ENCODE measurements at places on chromosomes 12 and 14.

DNA sequence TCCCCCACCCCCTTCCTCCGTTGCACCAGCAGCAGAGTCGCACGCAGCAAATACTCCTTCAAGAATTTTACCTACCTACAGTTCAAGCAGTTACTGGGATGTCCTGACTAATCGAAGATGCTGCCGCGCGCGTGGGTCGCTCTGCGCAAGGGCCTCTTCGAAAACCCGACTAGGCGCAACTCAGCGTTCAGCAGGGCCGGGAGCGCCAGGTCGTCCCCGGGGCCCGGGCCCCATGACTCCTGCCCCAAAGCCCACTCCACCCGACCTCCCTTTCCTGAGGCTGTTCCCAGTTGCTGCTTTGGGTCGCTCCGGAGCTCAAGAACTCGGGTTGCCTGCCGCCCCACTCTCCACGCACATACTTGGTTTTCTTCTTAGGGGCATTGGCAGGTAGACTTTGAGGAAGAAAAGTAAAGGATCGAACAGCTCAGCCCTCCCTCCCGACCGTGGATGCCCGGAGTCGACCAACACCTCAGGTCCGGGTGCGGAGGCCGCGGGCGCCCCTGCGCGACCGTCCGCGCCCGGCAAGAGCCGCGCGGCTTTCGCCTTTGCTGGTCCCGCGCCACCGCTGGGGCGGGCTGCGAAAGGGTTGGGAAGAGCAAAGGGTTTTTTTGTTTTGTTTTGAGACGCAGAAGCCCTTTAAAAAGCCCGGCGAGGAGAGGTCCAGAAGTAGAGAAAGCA is 1.9 kb downstream of the BMP4 start:
- DNase-seq: no peak

GRCh38 chr12:92971859-92972524 is 42.9 kb upstream of the EEA1 start:
- no peak for DNase-seq

GRCh38 chr14:86404989-86405649 is 875.2 kb downstream of the FLRT2 start:
- no peak for DNase-seq

DNA sequence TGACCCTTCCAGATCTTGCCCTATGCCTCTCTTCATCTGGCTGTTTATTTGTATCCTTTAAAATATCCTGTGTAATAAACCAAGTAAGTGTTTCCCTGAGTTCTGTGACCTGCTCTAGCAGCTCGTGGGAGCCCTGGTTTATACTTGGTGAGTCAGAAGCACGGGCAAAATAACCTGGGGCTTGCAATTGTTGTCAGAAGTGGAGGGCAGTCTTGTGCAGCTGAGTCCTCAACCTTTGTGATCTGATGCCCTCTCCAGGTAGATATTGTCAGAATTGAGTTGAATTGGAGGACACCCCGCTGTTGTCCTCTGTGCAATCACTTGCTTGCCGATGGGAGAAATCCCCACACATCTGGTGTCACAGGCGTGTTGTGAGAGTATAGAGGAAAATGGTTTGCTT is 62.5 kb upstream of the PRICKLE1 start:
- DNase-seq: no peak

- no peak for DNase-seq
Measured at GRCh38 chr12:101619026-101619786, 24.4 kb downstream of the MYBPC1 start.

GRCh38 chr14:51628238-51628637 is 23.5 kb upstream of the FRMD6 start:
- no peak for DNase-seq

DNA sequence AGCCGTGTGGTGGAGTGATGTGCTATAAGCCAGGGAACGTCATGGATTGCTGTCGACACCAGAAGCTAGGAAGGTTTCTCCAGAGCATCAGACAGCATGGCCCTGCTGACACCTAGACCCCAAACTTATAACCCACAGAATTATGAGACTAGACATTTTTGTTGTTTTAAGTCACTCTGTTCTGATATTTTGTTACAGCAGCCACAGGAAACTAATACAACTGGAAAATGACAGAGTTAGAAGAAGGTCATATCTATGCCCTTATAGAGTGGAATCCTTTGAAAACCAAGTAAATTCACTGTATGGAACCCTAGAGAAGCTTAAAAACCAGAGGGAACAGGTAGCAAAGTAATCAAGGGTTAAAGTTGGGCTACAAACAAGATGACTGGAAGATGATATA is 42.5 kb downstream of the SPTLC2 start:
- DNase-seq: no peak

DNA sequence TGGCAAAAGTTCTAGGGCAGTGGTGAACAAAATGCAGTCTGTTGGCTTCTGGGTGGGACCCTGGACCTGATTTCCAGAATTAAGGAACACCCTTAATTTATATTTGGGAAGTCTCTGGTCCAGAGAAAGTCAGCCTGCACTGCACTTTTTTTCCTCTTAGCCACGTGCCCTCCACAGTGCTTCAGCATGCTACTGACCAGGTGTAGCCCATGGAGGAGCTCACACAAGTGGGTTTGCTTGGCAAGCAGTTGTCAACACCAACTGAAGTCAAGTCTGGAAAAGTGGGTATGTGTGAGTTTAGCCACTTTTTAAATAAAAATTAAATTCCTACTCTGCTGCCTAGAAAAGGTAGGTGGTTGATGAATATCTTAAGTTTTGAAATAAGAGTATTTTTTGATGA is 111.3 kb downstream of the DAAM1 start:
- no peak for DNase-seq

DNA sequence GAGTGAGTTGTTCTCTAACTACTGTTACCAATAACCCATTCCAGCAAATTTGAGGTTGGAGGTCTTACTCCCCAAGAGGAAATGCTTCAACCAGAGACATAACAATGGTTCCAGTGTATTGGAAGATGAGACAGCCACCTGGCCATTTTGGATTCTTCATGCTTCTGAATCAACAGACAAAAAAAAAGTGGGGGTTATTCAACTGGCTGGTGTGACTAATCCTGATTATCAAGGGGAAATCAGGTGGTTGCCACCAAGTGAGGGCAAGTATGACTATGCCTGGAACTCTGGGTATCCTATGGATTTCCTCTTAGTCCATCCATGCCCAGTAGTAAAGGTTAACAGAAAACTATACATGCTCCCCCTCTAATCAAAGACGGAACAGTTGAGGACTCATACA is 29.9 kb upstream of the ZNF641 start:
- no peak for DNase-seq

DNA sequence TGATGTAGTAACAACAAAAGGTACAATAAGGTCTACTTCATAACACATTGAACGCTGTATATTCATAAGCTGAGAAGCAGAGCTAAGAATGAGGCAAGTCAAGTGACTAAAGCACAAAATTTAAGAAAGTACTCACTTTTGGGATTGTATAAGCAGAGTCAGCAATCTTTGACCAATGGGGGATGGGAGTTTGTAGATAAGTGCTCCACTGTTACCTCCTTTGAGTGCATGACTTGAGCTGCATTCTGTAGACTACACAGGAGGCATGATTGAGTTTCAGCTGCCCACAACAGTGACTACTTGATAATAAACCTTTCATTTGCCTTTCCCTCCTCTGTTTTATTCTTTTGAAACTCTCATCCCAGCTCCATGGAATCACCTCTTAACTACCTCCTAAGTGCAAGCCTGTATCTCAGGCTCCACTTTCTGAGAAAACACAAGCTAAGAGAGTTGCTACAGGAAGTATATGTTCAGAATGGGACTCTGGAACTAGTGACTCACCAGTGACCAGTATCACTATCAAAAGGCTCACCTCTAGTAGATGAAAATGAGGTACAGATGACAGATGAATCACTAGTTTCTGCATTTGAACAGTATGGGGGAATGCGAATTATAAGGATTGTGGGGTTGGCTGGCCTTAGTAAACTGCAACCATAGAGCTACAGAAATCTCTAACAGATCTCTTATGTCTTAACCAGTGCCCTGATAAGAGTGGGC is 49.2 kb downstream of the SLC35F4 start:
- DNase-seq: no peak

All from stimulated activated CD8-positive, alpha-beta memory T cell treated with anti-CD3 and anti-CD28 coated beads, Interleukin-4, amount 100 ng/mL, for 24 hours (primary cell).